ENCODE measurements at places on chromosomes 1 and 21.

GRCh38 chr1:167555971-167556714 lies 2.6 kb upstream of the CREG1 start:
- peak; percentile 88 for DNase-seq

DNA sequence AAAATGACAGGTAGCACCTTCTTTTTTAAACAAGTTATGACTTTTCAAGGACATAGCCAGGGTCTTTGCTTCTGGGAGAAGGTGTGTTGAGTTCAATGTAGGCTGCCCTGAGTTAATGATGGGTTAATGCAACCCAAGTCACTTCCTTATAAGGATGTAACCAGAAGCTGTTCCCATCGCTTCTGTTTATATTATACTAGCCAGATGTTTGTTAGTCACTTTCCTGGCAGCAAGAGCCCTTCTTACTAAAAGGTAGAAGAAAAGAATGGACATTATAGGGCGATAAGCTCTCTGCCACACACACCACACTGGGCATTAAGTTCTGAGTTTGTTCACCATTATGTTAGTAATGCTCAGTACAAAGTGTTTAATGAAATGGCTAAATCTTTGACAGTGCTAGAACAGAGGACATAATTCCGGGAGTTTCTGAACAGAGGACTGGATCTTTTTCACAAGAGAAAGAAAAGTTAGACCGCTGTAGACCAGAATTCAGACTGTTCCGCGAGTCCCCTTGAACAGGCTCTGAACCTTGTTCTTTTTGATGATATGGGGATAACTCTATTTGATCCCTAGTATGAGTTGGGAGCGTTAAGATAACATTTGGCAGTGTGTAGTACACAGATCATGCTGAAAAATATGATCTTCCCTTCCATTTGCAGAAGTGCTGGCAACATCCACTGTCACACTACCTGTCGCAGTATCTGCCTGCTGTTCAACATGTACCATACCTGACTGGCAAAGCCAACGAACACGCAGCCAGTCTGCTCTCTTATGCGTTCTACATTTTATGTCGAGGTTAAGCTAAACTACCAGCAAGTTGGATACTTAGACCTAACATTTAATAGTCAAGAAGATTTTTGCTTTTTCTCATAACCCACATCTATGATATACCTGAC lies 41.0 kb downstream of the DEGS1 start:
- no peak for DNase-seq

- peak; percentile 23 for DNase-seq
Observed at GRCh38 chr1:153929426-153929825, 6.7 kb upstream of the GATAD2B start.

- no peak for DNase-seq
Observed at GRCh38 chr1:227952374-227953021, 4.8 kb upstream of the WNT9A start.

DNA sequence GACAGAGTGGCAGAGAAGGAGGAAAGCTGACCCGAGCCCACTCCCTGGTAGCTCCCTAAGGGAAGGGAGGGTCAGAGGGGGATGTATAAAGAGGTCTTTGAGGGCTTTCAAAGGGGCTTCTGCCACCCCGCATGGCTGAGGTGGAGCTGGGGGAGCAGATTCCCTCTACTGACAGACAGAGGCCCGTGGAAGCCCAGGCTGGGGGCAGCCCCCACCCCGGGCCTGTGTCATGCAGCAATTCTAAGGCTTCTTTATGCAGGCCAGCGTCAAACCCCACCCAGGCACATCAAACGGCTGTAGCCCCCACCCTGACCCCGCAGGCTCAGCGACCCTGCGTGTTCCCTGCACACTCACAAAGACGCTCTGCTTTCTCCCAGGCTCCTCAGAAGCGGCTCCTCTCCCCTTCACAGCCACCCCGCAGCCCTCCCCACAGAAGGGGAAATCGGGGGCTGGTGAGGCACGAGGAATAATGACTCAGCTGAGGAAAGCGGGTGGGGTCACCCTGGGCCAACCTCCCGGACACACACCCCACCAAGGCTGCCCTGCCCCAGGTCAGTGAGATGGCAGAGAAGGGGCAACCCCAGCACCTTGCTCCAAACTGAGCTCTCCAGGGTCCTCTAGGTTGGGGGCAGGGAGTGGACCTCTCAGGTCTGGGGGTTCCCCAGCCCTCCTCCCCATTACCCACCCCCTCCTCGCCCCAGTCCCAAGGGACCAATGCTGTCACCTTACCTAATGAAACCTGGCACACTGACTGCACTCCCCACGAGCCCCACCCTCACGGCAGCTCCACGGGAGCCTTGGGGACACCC lies 10.8 kb downstream of the SLC45A3 start:
- DNase-seq = peak; percentile 64

All from pons (tissue), 1 donor.